ENCODE measurements at places on chromosomes 4 and X. TPM values are rescaled to one million over a fixed set of nuclear protein-coding genes. Genes with fewer than 3 reads are reported as not detected.

MMRN1 gene
- 38.3 TPM for polyA plus RNA-seq

SLC10A7 gene
- polyA plus RNA-seq = 21.8 TPM

TLR3 gene
- 8.6 TPM for polyA plus RNA-seq

TLL1 gene
- polyA plus RNA-seq = 7.2 TPM

DOK7 gene
- polyA plus RNA-seq = 2.1 TPM

PRR32 gene
- 7.0 TPM for polyA plus RNA-seq

WFS1 gene
- polyA plus RNA-seq = 30.3 TPM

SMPX gene
- 3.6 TPM for polyA plus RNA-seq

KIT gene
- polyA plus RNA-seq = 84.3 TPM

CFAP47 gene
- polyA plus RNA-seq = 3.0 TPM

ZDHHC15 gene
- polyA plus RNA-seq = 8.2 TPM

MTTP gene
- polyA plus RNA-seq = 1.8 TPM

S100P gene
- 2.4 TPM for polyA plus RNA-seq

BEND2 gene
- 0.08 TPM for polyA plus RNA-seq

GAGE12D gene
- not detected for polyA plus RNA-seq

OTC gene
- polyA plus RNA-seq = 0.10 TPM

PIGA gene
- 24.8 TPM for polyA plus RNA-seq

Data from right lung (tissue), 10 donors.